ENCODE measurements at places on chromosomes 2 and 18.
A peak's percentile ranks its signal among the peaks of the same experiment; 100 is the strongest.

GRCh38 chr18:2805970-2806943, 40.5 kb upstream of the EMILIN2 start:
- peak; percentile 53 for DNase-seq

GRCh38 chr18:59846814-59847490, 52.8 kb upstream of the PMAIP1 start:
- no peak for DNase-seq

- no peak for DNase-seq
Measured at GRCh38 chr2:181892799-181893435, 1.4 kb downstream of the ITPRID2 start.

DNA sequence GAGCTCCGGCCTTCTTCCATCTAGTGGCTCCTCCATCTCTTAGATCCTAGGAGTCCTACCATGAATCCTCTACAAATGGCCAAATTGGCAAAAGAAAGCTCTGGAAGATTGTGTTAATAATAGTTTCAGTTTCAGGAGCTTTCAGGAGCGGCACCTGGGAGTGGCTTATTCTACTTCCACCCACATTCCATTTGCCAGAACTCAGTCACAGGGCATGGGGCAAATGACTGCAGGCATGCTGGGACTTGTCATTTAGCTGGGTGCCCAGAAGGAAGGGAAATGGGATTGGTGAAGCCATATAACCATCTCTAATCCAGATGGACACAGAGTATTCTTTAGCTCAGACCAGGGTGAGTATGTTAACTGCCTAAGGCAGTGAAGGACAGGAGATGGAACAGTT, 3.6 kb upstream of the LRATD1 start:
- DNase-seq = no peak

DNA sequence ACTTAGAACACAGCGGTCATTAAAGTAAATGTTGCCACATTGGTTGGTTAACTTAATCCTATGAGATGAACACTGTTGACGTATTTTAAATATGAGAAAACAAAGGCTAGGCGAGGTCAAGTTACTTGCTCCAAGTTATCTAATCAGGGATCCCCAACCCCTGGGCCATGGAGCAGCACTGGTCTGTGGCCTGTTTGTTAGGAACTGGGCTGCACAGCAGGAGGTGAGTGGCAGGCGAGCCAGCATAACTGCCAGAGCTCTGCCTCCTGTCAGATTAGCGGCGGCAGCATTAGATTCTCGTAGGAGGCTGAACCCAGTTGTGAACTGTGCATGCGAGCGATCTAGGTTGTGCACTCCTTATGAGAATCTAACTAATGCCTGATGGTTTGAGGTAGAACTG, 878.9 kb downstream of the CPS1 start:
- no peak for DNase-seq

DNA sequence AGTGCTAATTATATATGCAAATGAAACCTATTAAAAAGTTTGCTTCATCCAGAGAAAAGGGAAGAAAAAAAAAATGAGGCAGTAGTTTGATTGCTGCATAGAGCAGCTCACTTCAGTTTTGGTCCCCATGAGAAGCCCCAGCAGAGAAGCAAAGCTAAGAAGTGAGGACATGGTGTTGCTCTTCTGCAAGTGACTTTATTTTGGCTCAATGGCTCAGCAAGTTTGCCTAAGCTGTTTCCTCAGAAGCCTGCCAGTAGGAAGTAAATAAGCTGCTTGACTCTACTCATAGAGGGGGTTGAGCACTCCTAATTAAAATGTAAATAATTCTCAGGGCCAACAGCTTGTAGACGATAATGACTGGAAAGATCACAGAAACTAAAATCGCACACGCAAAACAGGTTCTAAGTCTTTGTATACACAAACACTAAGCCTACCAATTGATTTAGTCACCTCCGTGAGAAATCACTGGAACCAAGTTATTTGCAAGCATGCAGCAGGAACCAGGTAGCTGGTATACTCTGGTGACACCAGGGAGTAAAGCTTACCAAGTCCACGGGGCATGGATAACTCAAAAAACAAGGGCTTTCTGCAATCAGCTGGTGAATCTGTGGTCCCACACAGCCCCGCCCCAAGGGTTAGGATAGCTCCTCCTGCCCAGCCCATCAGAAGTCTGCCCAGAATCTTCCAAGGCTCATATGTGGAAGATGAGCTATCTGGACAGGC, 39.7 kb upstream of the NABP1 start:
- no peak for DNase-seq

- no peak for DNase-seq
Measured at GRCh38 chr2:237558961-237559641, 7.3 kb upstream of the PRLH start.

DNA sequence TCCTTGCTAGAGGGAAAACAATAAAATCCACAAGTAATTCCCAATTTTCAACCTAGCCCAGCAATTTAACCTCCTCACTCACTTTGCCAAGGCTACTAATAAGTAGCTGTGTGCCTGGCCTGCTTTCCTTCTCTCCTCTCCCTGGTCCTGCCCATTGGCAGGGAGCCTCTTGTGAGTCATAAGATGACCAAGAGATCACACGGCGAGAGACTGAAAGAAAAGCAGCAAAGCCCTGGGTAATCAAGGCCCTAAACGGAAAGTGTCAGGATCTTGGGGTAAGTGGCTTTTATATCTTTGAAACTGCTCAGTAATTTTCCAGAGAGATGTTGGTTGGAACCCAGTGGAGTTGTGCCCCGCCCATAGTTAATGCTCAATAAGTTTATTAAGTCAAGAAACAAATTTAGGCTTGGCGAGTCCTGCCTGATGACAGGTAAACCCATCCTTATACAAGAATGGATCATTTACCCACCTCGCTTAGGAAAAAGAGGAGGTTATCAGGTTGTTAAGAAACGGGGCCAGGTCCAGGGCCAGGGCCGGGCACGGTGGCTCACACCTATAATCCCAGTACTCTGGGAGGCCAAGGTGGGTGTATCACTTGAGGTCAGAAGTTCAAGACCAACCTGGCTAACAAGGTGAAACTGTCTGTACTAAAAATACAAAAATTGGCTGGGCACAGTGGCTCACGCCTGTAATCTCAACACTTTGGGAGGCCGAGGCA, 10.0 kb upstream of the ADAM17 start:
- no peak for DNase-seq

GRCh38 chr2:64462940-64463700, 9.2 kb downstream of the LGALSL start:
- DNase-seq = no peak

DNA sequence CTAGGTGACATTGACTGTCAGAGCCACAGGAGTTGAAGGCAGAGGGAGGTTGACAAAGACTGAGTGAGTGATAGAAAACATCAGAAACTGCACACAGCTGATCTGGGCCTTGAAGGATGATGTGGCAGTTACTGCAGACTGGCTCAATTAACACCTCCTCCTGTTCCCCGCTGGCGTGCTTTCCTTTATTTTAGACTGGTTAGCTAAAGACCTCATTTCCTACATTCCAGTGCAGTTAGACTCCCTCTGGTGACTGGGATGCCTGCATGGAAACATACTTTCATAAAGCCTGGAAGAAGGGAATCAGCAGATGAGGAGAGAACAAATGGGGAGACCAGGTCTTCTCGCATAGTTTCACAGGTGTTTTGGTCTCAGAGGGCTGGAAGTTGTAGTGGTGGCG, 7.1 kb downstream of the TPGS2 start:
- DNase-seq = no peak

DNA sequence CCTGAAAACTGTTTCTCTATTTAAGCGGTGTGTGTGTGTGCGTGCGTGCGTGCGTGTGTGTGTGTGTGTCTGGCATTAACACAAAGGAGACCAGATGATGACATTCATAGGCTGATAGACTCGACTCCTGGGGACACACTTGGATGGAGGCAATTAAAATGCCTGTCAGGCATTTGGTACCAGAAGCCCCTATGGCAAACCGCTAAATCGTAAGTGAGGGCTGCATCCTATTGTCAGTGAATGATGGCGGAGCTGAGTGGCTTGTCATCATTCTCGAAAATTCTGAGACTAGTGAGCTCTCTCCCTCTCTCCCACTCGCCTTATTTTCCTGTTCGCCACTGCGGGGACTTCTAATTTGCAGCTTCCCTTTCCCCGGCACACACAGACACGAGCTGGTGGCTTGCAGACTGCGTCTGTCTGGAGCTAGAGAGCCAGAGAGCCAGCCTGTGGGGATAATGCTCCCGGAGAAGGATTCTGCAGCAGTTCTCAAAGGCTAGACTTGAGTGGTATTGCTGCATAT, 155.4 kb downstream of the MAP2 start:
- DNase-seq = no peak

DNA sequence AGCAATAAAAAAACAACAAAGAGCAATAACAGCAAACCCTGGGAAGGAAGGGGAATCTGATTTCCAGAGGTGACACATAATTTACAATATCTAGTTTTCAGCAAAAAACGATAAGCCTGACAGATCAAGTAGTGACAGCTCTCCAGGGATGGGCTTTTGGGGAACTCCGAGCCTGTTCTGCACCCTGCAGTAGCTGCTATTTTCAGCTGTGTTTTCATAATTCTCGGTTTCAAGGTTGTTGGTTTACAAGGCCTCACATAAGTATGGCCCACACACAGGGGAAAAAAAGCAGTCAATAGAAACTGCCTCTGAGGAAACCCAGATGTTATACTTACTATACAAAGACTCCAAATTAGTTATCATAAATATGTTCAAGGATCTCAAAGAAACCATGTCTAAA, 67.7 kb upstream of the CTLA4 start:
- no peak for DNase-seq

DNA sequence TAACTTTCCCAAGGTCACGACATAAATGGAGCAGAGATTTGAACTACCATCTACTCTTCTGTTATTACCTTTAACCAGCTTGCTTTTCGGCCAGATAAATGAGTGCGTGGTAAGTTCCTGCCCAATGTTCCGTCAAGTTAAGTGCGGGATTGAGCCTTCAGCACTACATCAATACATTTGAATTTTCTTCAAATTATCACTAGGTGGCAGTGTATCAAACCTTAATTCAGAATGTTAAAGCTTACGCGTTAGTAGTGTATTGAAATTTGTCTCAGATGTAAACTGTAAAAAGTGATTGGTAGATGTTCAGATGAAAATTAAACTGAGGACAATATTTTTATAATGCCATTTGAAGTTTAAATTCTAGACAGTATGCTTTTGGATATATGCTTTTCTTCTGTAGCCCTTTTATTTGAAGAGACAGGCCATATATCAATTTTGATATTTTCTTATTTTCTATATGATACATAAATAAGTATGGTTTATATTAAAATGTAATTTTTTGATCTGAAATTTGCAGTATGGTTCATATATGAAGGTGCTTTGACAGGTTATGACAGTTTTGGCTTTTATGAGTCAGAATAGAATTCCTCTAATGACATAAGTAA, 681.3 kb downstream of the ADCYAP1 start:
- DNase-seq = no peak

DNA sequence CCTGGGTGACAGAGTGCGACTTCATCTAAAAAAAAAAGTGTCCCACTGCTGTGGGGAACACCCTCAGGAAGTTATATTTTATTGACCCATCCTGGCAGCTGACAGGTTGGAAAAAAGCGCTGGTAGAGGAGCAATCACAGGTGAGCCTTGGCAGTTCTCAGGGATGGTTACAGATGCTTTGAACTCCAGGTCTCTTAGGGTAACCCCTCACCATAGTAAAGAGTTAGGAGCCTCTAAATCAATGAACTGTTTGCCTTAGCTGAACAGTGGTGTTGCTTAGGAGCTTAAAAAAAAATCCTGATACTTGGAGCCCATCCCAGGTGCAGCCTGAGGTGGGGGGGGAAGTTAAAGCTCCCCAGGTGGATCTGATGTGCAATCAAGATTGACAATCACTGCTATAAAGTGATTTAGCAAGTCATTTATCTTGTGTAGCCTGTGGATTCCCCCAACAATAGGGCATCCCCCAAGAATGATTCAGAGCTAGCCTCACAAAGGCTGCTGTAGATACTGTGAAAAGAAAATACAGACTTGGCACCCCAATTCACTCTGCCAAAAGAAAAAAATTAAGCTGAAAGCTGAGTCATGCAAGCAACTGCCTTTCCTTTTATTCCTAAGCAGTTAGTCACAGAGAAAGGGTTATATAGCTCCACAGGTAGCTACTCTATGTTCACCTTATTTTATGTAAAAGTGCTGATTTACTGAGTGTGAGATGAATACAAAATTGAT, 14.8 kb downstream of the SLC16A14 start:
- no peak for DNase-seq

GRCh38 chr2:160940699-160941098, 219.5 kb upstream of the TANK start:
- no peak for DNase-seq

GRCh38 chr18:21599585-21600525, 649 bp downstream of the ESCO1 start:
- DNase-seq = peak; percentile 3

DNA sequence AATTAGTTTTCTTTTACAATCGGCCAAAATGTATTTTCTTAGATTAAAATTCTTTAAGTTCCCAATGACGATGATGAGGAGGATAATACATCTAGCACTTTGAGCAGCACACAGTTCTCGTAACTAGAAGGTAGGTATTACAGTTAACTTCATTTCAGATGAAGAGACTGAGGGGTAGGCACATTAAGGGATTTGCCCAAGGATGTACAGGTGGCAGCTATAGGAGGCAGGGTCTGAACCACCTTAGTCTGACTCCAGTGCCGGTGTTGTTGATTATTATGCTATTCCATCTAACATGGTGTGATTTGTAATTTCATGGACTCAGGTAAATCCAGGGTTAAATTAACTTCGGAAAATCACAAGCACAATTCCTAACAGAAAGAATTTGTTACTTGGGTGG, 1.1 kb downstream of the CD28 start:
- DNase-seq = no peak

- no peak for DNase-seq
Measured at GRCh38 chr2:179172894-179173293, 91.7 kb downstream of the SESTD1 start.

DNA sequence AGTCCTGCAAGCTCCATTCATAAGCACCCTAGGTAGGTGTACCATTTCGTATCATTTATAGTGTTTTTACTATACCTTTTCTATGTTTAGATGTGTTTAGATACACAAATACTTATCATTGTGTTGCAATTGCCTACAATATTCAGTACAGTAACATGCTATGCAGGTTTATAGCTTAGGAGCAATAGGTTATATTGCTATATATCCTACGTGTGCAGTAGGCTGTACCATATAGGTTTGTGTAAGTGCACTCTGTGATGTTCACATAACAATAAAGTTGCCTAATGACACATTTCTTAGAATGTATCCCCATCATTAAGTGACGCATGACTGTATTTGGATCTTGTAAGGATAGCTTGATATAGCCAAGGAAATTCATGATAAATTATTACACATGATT, 88.6 kb upstream of the CDH20 start:
- DNase-seq = no peak

GRCh38 chr2:9991221-9991620, 39.7 kb downstream of the GRHL1 start:
- no peak for DNase-seq

DNA sequence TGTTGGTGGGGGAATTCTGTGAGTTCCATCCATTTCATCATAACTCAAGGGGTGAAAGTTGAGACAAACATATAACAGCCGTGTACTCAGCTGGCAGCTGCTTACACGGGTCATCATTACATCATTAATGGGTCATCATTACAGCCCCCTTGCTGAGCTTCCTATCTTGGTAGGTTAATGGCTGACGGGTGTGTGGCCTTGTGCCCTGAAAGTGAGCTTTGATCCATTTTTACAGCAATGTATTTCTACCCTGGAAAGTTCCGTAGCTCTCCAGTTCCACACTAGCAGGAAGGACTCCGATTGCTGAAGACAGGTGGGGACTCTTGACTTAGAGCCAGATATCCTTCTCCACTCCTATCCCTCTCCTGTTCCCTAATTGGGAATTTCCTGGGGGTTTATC, 105.2 kb upstream of the DLX2 start:
- no peak for DNase-seq
